NCI-H510A treated with DMSO at 0.1 percent for 48 hours (cell line): ENCODE measurements at places on chromosomes 2 and 18.

DNA sequence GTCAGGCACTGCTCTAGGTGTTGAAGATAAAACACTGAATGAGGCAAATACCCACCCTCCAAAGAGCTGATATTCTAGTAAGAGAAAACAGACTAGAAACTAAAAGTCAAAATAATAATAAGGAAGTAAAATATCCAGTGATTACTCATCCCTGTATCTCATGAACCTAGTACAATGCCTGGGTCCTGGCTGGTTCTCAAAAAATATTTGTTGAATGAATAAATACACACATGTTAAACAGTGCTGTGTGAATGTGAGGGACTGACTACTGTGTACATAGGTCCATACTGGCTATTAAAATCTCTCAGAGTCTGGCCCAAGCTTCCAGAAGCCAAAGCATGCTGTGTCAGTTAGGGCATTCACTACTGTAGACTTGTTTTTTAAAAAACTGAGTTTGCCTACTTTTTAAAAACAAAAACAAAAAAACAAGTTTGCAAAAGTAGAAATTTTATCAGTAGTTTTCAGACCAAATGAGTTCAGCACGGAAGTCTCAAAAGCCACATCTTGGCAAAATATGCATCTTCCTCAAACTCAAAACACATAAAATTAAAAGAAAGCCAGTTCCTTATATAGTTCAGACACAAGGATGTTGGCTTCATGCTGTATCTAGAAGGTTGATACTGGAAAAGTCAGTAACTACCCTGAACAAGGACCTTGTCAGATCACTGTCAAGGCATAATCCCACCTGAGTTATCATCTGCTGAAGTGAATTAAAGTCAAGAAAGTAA, 136.2 kb downstream of the THADA start:
- DNase-seq: no peak

DNA sequence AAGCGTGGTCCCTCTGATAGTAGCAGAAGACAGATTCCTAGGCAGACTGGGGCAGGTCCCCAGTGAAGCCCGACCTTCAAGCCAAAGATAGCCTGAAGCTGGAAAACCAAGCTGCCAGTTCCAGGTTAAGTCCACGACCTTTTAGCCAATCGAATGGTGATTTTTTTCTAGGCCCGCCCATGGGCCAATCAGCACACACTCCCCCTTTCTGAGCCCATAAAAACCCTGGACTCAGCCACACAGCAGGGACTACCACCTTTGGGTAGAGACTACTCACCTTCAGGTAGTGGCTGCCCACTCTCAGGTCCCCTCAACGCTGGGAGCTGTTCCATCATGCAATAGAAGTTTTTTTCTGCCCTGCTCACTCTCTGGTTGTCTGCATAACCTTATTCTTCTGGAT, 14.5 kb upstream of the ADI1 start:
- DNase-seq: no peak

DNA sequence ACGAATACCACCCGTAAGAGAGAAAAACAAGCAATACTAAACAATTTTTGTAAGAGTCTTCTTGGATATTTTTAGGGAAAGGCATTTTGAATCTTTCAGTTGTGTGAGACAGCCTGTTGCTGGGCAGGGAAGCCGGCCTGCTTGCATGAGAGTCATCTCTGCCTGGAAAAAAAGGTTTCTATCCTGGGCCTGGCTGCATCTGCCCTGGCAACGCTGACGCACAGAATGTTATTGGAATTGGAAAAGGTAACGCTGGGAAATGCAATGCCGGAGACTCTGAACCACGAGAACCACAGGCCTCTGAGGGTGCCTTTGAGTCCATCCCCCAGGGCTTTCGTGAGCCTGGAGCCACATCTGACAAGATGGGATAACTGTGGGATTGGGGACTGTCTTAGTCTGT, 17.9 kb upstream of the NPAS2 start:
- DNase-seq: no peak

GRCh38 chr2:188957646-188958045, 16.5 kb upstream of the COL3A1 start:
- no peak for DNase-seq

DNA sequence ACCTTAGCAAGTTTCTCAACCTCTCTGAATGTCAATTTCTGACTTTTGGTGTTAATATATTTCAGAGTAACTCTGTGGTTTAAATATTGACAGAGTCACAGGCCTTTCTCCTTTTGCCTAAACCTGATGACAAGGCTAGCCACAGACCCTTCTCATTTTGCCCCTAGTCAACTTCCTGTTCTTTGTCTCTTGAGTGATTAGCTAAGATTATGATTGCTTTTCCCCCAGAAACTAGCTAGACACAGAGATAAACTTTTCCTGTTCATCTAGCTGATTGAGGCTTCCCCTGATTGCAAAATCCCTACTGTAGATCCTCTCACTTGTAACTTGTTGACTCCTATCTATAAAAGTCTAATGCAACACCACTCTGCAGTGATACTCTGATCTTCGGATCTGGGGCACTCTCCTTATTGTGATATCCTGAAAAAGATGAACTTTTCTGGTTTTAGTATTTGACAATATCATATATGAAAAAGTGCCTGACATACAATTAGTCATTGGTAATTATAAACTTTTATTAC, 241.4 kb downstream of the ZNF385B start:
- no peak for DNase-seq

DNA sequence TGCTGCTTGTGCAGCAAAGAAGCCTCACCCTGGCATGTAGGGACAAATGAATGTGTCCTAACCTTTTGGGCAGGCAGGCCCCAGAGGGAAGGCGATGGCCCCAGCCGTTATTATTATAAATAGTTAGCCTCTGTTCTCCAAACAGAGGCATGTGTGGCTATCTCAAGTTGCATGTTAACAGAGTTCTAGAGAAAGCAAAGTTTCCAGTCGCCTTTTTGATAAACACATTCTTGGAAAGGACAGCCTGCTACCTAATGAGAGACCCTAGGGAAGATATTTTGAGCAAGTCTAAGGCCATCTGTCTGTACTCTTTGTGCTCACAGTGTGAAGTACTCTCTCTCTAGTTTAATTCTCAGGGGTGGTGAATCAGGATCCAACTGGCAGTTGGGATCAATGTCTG, 97.4 kb upstream of the FHL2 start:
- no peak for DNase-seq

- no peak for DNase-seq
Observed at GRCh38 chr2:173033084-173033483, 42.6 kb upstream of the MAP3K20 start.

DNA sequence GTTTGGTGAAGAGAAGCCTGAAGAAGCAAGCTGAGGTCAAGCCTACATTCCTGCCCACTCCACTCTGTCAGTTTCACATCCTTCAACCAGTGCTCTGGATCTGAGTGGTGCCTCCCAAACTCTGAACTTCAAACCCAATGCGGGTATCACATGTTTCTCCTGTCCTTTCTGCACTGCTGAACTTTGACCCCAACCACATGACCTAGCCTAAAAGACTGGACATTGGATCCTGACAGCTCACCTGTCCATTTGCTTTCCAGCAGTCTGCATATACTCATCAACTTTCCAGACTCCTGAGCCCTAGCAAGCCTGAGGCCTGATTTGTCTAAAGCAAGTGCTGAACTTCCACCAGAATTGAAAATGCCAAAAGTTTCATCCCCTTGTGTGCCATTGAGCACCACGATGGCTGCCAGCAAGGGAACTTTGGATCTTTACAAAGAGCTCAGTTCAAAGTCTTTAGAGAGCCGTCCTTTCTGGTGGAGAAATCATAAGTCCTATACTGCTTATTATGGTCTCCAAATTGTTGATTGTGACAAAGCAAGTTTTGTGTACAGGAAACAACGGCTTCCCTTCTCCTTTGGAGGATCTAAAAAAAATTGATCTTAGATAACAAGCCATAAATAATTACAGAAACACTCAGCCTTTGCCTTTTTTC, 37.6 kb upstream of the ITGA6 start:
- DNase-seq: no peak

- DNase-seq: no peak
Observed at GRCh38 chr2:179393481-179393880, 128.8 kb upstream of the SESTD1 start.

DNA sequence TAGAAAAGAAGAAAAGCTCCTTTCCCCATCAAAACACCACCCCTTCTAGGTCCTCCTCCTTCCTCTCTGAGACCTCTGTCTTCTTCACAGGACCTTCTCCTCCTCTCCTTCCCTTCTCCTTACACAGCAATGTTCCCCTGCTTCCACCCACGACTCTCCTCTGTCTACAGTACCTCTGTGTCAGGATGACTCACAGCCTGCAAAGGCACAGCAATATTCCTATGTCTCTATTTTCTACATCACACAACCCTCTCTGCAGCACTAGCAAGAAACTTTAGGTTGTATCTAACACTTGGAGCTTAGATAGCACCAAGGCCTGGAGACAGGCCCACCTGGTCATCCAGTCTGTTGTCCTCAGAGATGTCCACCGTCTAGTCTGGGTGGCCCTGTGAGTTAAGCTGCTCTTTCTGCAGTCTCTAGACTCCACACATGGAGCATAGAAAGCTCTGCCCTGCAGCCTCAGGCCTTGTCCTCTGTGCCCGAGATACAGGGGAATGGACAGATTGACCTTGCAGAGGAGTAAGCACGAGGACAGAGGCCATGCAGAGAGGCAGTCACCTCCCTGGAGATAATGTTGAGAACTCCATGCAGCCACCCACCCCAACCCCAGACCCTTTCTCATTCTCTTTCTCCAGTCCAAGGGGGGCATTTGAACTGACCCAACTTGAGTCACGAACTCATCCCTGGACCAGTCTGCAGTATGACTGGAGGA, 212.0 kb downstream of the TNS1 start:
- DNase-seq: no peak

GRCh38 chr2:215441560-215442400, 5.9 kb upstream of the FN1 start:
- DNase-seq: no peak

DNA sequence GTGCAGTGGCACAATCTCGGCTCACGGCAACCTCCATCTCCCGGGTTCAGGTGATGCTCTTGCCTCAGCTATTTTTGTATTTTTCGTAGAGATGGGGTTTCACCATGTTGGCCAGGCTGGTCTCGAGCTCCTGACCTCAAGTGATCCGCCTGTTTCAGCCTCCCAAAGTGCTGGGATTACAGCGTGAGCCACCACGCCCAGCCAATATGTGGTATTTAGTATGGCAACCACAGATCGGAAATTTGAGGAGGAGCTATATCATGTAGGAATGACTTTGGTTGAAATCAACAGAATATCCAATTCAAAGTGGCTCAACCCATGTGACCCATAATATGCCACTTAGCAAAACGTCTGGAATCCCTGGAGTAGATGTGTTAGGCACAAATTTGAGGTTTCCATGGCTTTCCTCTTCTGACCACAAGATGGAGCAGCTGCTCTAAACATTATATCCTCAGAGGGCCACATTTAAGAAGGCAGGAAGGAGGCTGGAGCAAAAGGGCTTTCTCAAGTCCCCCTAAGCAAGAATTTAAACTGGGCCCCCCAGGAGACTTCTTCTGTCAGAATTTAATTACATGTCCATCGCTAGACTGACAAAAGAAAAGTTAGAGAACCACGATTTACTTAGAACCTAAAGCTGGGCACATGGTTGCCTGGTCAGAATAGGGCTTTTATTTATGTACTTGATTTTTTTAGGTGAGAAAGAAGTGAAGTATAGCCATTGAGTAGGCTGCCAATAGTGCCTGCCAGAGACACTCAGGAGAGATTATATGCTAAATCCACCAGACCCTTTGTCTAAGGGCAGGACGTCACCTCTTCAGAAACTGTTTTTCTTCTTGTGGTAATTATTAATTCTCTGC, 49.6 kb upstream of the ITSN2 start:
- peak; percentile 83 for DNase-seq

DNA sequence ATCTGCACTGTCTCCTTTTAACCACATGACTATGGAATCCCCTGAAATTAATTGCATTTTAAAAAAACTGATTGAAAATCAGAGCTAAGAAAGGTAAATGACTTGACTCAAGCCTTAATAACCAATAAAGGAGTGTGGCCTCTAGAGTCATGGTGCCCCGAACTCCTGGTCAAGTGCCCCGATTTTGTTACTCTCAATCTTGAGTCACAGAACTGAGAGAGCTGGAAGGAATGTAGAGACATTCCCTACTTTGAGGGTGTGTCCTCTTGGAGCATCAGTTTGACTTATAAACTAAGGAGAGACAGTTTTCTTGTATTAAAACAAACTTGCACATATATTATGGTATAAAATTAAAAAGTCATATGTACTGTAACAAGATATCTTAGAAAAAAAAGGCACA, 2.4 kb downstream of the WDR43 start:
- DNase-seq: no peak

- no peak for DNase-seq
Observed at GRCh38 chr18:47618758-47619157, 311.7 kb downstream of the SMAD2 start.

- peak; percentile 23 for DNase-seq
Observed at GRCh38 chr2:13005761-13006335, 289.1 kb downstream of the TRIB2 start.

- peak; percentile 51 for DNase-seq
Observed at GRCh38 chr18:80157708-80158343, 48.8 kb downstream of the ADNP2 start.

- no peak for DNase-seq
Observed at GRCh38 chr18:54222922-54223567, 1.4 kb downstream of the MBD2 start.

GRCh38 chr2:148928395-148928794, 53.4 kb downstream of the KIF5C start:
- no peak for DNase-seq

GRCh38 chr2:120267348-120267747, 14.7 kb downstream of the RALB start:
- no peak for DNase-seq

GRCh38 chr18:923144-923866, 18.6 kb downstream of the ADCYAP1 start:
- DNase-seq: peak; percentile 80

DNA sequence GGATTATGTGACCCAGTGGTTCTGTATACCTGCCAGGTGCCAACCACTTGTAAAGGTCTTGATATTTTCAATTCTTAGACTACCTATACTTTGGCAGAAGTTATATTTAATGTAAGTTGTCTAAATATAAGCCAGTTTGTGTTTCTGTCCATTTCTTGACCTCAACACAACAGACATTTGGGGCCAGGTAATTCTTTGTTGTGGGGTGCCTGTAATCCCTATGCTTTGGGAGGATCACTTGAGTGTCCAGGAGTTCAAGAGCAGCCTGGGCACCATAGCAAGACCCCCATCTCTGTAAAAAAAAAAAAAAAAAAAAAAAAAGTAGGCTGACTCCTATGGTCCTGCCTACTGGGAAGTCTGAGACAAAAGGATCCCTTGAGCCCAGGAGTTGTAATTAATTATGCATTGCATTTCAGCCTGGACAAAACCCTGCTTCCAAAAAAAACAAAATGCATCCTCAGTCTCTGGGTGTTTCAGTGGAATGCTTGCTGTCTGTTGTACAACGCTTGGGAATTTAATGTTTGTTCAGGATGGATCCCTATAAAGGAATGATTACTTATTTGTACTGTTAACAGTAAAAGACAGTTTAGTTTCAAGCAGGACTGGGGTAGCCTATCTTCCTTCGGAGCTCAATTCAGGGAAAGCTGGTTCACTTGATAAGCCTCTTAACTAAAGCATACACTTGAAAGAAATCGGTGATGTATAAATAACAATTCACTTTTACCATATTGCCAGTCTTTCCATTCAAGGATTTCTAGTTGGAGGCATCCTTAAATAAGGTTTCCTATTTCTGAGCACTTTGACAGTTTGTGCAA, 3.4 kb downstream of the RPS27A start:
- no peak for DNase-seq
